ENCODE measurements at places on chromosomes 12 and 14.

DNA sequence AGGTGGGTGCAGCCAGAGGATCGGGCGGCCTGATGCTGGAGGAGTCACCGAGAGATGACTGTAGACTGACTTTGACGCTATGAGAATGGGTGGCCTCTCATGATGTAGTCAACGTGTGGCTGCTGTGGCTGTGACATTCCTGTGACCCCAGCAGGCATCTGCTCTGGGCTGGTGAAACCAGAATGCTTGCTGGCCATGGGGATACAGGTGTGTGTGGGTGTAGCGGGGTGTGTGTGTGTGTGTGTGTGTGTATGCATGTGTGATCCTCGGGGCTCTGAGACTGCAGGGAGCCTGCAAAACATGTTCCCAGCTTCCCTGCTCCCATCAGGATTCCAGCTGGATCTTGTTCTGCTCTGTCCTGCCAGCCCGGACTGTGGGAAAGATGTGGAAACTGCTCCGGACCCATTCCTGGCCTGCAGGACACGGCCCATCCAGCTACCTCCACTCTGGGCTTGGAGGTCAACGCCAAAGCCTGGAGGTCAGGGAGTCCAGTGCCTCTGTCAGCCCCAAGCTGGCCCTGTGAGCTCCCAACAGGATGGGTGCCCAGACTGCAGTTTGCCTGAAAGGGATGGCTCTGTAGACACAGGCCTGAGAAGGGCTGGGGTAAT is 18.8 kb upstream of the HHIPL1 start:
- no peak for DNase-seq

DNA sequence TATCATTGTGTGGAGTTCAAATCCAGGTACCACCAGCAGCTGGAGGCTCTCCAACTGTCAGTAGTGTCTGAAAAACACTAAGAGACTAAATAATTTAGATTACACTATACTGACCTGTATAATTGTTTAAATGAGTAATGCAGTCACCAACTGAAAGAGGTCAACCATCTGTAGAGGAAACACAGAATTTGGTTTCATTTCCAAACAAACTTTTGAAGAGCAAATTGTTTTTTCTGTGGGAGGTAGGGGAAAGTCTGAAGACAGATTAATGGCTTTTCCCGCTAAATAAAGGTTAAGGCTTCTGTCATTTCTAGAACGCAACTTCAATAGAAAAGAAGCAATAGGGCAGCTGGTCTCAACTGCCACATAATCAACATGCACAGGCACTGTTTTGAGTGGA is 462.6 kb downstream of the PRKD1 start:
- no peak for DNase-seq

DNA sequence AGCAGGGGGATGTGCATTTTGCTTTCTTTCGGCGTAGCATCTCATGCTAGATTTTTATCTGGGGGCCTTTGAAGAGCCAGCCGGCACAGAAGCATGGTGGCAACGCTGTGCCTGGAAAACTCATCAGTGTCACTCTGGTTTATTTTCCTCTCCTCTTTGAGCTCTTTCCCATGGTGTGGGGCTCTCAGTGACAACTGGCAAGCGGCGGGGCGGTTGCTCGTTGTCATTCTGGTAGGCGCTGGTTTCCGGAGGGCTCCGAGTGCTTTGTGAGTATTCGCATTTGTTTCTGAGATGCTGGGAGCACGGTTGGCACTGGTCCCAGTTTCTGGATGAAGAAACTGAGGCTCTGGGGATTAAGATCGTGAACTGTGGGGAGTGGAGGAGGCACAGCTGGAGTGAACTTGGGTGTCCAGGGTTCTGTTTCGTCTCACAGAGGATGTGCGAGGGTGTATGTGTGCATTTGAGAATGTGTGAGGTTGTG is 23.3 kb downstream of the TPCN1 start:
- DNase-seq, result no peak

GRCh38 chr12:58007875-58008274 is 66.5 kb downstream of the ATP23 start:
- no peak for DNase-seq

- no peak for DNase-seq
Measured at GRCh38 chr12:18135509-18135908, 45.5 kb upstream of the RERGL start.

DNA sequence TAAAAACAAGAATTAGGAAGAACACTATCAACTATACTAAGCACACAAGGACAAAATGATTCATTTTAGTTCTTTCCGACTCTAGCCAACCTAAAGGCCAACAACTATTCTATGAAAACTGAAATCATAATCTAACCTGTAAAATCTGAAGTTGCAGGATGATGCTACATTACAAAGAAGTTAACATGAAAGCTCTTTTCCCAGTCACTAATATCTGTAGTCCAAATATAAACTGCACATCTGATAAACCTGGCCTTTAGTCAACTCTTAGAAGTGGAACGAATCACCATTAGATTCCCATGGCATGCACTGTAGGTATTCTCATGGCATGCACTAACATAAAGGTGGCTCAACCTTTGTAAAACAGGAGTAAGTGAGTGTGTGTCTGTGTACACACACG is 41.7 kb downstream of the BLTP3B start:
- DNase-seq, result no peak

DNA sequence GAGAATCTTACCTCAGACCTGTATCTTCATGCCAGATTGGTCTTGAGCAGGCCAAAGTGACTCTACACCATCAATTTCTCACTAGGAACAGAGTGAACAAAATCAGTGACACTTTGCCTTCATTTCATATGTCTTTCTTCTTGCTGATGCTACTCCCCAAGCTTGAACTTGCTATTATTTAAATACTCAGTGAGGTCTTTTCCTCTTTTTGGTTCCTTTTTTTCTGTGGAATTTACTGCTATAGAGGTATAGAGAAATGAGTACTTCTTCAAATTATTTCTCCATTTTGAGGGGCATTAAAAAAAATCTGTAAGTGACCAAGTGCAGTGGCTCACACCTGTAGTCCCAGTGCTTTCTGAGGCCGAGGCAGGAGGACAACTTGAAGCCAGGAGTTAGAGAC is at the start of gene GPR33:
GPR33 (minus strand) TSS at position 154 of the 400 bp plus-strand sequence. CDS start 4,074 bp downstream, outside the sequence.
- DNase-seq, result no peak

GRCh38 chr12:46556105-46556559 is 183.6 kb upstream of the SLC38A2 start:
- no peak for DNase-seq

- DNase-seq, result no peak
Measured at GRCh38 chr12:10283027-10283426, 24.6 kb upstream of the KLRD1 start.

- no peak for DNase-seq
Measured at GRCh38 chr14:85617791-85618190, 87.8 kb downstream of the FLRT2 start.

GRCh38 chr14:21038441-21039422 is 3.4 kb upstream of the RNASE7 start:
- no peak for DNase-seq

DNA sequence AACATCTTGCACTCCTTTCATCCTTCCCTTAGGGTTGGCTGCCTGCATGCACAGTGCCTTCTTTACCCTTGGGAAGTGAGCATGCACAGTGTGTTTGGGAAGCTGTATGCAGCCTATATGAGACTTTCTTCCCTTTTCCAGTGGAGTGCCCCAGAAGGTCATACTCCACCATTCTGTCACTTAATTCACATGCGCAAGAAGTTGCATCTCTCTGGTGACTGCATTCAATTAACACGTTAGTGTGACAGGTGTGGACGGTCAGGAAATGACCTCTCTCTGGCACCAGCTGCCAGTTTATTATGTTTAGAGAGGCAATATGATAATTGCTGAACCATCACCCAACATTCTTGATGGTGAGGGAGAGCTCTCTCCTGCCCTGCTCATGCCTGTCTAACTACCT is 770.0 kb downstream of the FLRT2 start:
- DNase-seq, result no peak

DNA sequence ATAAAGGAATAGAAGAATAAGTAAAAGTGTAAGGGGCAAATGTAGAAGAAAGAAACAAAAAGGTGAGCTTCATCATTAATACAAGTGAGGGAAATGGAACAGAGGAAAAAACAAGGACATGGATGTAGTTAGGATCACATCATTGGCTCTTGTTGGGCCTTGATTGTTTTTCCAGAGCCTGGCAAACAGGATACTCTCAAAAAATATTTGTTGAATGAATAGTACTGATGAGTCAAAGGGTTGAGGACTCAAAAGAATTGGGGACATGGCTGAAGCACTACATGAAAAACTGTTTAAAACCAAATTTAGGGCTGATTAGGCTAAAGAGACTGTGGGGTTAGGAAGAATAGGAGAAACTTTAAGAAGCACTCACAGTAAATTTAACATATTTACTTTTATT is 11.4 kb upstream of the SRP54 start:
- no peak for DNase-seq

- no peak for DNase-seq
Measured at GRCh38 chr14:61217516-61217915, 63.6 kb downstream of the TMEM30B start.

- DNase-seq, result peak; percentile 75
Measured at GRCh38 chr14:52553671-52554575, 1.3 kb downstream of the GPR137C start.

- no peak for DNase-seq
Measured at GRCh38 chr14:104871656-104872468, 6.8 kb downstream of the CEP170B start.

DNA sequence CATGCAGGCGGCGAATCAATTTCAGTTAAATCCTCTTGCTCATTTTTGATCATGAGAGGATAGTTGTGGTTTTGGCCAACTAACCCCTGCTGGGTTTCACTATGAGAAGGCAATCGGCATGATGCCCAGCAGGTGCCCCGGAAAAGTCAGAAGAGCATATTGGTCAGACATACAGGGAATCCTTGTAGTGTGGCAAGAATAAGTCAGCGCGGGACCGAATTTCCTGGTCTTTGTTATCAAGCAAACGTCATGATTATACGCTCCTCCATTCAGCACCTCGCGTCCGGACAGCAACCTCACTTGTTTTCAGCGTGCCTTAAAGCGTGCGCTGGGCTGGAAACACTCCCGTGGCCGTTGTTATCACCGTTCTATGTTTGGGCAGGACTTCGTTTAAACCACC is 1.8 kb downstream of the TBC1D30 start:
- no peak for DNase-seq

- no peak for DNase-seq
Measured at GRCh38 chr12:114254998-114255397, 150.9 kb downstream of the TBX5 start.

DNA sequence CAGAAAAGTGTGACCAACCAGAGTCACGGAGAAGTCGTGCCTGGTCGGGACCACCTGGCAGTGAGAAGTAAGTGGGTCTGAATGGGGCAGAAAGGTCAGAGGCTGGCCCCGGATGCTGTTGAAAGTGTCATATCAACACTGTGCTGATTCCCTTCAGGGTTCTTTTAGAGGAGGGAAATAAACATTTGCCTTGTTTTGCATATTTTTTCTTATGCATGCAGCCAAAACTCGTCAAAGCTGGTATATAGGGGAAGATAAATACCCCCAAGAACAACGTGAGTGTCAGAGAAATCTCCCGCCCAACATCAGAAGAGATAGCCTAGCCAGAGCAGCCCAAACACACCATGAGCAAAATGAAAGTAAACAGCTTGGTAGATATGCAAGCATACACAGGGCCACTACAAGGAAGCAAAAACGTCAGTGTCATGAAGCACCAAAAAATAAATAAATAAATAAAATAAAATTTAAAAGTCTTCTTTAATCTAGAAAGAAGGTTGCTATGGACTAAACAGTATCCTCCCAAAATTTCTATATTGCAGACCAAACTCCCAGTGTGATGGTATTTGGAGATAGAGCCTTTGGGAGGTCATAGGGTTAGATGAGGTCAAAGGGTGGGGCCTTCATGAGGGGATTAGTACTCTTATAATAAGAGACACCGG is 22.1 kb downstream of the EIF5 start:
- DNase-seq, result no peak

- peak; percentile 57 for DNase-seq
Measured at GRCh38 chr14:24297190-24297964, 2.2 kb downstream of the DHRS1 start.

DNA sequence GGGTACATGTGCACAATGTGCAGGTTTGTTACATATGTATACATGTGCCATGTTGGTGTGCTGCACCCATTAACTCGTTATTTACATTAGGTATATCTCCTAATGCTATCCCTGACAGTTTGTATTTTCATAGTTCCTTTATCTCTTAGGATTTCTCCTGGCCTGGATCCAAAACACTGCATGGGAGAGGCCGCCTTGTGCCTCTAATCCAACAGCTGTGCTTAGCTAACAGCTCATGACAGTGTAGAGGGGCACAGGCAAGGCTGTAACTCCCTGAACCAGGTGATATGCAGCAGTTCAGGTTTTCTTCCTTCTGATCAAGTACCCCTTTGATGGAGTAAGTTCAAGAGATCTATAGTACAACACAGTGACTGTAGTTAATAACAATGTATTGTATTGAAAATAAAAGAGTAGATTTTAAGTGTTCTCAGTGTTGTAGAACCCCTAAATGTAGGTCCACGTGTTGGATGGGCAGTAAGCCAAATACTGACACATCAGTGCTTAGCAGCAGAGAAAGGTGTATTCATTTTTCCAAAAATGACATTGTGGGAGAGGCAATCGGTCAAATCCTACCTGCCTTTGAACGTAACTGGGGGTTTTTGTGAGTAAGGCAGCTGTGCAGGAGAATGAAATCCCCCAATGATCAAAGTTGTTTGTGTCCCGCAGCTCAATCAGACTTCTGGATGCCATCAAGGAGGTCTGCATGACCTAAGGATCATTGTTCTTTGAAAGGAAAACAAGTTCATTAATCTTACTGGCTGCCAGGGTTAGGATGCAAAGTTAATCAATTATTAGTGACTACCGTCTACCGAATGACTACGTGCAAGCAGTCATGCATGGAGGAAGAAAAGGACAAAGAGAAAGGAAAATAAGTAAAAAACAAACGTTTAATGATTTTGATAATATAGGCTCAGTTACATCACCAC is 89.3 kb upstream of the FGD4 start:
- DNase-seq, result no peak

DNA sequence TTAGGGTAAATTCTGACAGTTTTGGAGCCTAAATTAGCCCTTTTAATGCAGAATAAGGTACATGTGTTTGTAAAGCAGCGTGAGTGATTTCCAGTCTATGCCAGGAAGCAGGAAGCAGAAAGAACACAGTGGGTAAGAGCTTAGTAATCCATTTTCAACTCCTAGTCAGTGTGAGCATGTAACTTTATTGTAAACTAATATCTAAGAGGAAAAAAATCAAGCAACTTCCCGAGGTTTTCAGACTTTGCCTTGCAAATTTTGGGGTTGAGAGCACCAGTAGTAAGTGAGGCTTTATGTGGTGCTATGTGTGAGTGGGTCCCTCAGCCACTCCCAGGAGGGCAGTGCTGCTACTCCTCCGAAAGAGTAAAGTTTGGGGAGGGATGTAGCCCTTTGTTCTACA is 2.9 kb downstream of the CIPC start:
- no peak for DNase-seq

- DNase-seq, result no peak
Measured at GRCh38 chr12:71768900-71769299, 14.2 kb downstream of the RAB21 start.
